ENCODE measurements at places on chromosomes 1 and 21. TPM values are rescaled to one million over a fixed set of nuclear protein-coding genes. Genes with fewer than 3 reads are reported as not detected.

DNA sequence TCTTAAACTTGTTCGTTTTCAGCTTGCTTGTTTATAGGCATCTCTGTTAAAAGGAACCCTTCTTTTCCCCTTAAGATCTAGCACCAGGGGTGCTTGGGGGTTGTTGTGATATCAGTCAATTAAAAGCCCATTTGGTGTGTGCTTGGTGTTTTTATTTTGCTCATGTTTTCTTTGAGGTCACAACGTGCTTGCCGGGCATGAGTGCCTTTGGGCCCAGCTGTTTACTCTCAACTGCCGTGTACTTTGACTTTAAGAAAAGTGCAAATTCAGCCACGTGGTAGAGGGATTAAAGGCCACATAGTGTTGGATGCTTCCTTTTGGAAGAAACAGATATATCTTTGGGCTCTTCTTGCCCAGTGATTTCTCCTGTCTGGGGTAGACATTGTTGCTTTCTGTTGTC lies 10.5 kb downstream of the ARID1A start:
- DNase-seq, result no peak

DNA sequence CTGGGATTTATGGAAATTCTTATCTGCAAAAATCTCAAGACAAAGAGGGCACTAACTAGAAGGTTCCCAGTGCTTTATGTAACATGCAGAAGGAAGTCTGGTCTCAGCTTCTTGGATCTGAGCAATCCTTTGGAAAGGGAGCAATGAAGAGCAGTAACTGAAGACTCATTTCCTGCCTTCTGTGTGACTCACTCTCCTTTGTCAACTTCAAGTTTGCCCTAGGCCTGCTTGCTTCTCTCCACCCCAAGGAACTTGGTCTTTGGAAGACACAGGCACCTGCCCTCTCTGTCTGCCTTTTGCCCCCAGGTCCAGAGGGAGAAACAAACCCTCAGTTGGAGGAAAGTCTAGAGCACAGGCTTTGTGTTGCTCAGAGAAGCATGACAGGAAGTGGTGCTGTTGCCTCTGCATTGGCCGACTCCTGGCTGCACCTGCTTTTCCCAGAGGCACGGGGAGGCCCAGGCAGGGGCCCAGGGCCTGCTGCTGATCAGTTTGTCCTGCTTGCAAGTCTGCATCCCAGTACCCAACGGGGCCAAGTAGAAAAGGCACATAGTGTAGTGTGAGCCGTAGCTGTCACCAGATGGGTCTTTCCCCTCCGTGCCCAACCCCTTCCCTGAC lies 137.2 kb downstream of the DHRS3 start:
- no peak for DNase-seq

- DNase-seq, result no peak
Observed at GRCh38 chr1:205967554-205968335, 24.5 kb upstream of the SLC26A9 start.

Gene INAVA
- 4.6 TPM for polyA plus RNA-seq

- DNase-seq, result no peak
Observed at GRCh38 chr1:181255270-181255929, 166.9 kb downstream of the IER5 start.

- no peak for DNase-seq
Observed at GRCh38 chr1:100392756-100393155, 40.5 kb downstream of the CDC14A start.

Gene OR6K3
- polyA plus RNA-seq, result not detected

Gene SASS6
- polyA plus RNA-seq, result 3.4 TPM

Gene RHBDL2
- 0.76 TPM for polyA plus RNA-seq

DNA sequence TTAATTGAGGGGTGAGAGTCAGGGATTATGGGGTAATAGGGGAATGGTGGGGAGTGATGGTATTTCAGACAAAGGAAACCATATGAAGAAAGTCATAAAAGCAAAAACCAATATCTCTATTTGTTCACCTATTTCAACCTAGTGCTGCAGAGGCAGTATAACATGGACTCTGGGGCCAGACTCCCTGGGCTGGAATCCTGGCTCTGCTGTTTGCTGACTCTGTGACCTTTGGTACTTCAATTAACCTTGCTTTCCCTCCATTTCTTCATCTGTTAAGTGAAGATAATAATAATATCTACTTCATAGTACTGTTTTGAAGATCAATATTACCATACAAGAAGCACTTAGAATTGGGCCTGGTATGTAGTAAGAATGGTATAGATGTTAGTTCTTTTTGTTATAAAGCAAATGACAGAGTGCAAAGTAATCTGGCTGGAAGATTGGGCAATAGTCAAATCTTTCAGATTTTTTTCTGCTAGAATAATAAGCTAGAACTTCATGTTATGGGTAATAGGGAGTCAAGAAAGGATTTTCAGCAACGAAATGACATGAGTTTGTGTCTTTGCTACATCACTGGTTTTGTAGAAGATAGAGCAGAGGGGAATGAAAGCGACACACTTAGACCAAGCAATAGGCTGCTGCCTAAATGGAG lies 9.0 kb downstream of the EPHX4 start:
- no peak for DNase-seq

DNA sequence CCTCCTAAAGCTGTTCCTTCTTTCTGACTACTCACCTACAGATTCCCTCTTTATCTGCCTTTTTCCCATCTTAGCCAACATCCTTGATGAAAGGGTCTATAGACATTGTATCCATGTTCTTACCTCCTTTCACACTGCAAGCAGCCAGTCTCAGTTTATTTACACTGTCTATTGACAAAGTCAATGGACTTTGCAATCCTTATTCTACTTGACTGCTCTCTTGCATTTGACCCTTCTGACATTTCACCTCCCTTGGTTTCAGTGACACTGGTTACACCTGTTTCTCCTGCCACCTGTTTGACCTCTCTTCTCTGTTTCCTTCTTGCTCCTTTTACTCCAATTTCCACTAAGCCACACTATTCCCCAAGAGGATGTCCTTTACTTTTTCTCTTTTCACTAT lies 224.0 kb upstream of the SNX7 start:
- DNase-seq, result no peak

- DNase-seq, result no peak
Observed at GRCh38 chr1:241717975-241718374, 65.9 kb downstream of the WDR64 start.

All from hindlimb muscle (tissue), 1 donor.